ENCODE measurements at places on chromosomes 7 and 10. TPM values are rescaled to one million over a fixed set of nuclear protein-coding genes. Genes with fewer than 3 reads are reported as not detected.

The WNT2 gene
- total RNA-seq, result not detected

The ANKRD30A gene
- total RNA-seq, result not detected

The IFRD1 gene
- 78.8 TPM for total RNA-seq

The TLL2 gene
- total RNA-seq, result 0.14 TPM

The POU6F2 gene
- 3.9 TPM for total RNA-seq

The BAIAP2L1 gene
- 66.9 TPM for total RNA-seq

The NPY4R gene
- total RNA-seq, result 0.56 TPM
